Stimulated activated CD8-positive, alpha-beta memory T cell treated with anti-CD3 and anti-CD28 coated beads, Interleukin-4, amount 100 ng/mL, for 4 hours (primary cell): ENCODE measurements at places on chromosomes 3 and 15.

DNA sequence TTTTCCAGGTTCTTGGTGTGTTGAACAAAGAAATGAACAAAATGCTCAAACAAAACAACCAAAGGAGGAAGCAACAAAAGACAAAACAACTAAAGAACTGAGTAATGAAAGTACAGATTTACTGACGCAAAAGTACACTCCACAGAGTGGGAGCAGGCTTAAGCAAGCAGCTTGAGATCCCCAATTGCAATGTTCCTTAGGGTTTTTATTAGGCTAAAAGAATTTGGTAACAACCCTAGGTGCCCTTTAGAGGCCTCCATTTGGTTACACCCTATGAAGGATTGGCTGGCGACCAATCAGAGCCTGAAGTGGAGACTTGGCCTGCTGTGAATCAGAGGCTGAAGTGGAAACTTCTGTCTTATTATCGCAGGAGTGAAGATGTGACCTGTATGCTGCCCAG lies 243.4 kb upstream of the ATP10A start:
- DNase-seq: no peak

DNA sequence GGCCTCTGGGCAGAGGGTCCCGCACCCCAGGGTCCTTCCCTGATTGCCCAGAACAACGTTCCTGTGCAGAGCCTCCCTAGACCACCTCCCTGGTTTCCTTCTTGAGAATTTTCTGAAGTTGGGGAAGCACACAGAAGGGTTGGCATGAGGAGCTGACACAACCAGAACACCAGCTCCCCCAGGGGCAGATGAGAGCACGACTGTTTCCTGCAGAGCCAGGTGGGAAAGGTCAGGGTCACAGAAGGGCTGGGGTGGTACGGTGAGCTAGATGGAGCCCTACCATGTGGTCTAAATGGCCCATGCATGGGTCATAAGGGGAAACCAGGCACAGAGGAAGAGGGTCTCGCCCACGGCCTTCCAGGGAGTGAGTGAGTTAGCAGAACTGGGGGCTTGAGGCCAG lies 10.4 kb downstream of the PPCDC start:
- no peak for DNase-seq

GRCh38 chr3:110184536-110184935 lies 847.2 kb upstream of the DPPA4 start:
- DNase-seq: no peak

DNA sequence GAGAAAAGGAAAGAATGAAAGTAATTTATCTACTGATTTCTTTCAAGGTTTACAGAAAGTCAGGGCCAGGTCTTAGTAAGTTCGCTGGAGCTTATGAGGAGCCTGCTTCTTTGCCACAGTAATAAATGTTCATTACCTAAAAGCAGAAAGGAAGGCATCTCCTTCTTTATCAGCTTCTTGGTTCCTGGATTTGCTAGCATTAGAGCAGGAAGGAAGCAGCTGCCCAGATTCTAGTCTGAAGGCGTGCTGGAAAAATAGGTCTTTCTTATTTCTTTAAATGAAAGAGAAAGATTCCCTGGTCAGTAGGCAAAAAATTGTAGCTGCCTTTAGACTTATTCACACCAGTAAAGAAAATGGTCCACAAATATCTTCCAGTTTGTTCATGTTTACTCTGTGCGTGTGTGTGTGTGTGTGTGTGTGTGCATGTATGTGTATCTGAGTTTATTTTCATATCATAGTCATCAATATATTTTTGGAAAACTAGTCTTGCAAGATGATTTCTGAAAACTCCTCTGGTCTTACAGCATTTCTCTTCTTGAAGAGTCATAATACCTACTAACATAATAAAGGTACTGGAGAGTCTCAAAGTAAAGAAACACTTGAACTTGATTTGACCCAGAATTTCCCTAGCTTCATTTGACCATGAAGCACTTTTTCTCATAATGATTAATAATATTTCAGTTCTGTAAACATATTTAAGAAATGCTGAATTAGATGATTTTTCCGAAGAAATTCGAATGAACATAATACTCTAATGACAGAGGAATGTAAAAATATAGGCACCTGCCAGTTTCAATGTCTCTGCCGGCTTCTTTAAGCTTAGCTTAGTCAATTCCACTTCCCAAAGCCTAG lies 255.3 kb upstream of the ZPLD1 start:
- DNase-seq: no peak

DNA sequence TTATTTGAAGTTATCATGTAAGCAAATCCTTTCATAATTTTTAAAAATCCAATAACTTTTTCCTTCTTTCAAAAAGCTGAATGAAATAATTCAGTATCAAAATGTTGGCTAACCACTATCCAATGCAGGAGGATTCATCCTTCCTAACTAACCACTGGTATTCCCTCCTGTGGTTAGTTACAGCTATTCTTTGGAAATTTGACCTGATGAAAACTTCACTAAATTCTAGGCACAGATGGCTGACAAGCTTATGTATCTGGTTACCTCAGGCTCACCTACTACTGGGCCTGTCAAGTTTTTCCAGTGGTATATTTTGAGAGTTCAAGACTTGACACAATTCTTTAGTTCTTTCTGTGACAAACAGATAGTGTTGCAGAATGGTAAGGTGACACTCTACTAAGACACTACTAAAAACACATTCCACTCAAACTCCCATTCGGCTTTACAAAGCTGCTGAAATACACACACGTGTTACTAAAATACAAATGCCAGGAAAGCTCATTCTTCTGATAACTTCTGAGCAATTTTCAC lies 15.8 kb downstream of the NPTN start:
- no peak for DNase-seq

- no peak for DNase-seq
These were observed 27.3 kb upstream of the FILIP1L start for GRCh38 chr3:100141586-100141985.

- DNase-seq: no peak
These were observed 8.0 kb downstream of the POC1A start for GRCh38 chr3:52146189-52146588.

DNA sequence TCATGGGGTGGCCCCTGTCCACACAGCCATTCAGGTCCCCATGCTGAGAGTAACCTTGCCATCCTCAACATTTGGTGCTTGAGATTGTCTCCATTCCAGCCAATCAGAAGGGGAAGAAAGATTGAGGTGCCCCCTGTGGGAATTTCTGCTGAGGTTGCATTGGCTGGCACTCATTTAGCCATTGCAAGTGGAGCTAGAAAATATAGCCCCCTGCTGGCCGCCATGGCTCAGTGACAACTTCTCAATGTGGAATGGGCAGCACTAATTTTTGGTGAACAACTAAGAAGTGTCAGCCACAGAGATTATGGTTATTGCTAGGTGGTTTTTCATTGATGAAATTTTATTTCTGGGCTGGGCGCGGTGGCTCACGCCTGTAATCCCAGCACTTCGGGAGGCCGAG lies 22.0 kb downstream of the COL6A6 start:
- DNase-seq: no peak

- DNase-seq: no peak
These were observed 2.9 kb downstream of the FOXL2 start for GRCh38 chr3:138943724-138944653.
